ENCODE measurements at places on chromosomes 7 and 10.

DNA sequence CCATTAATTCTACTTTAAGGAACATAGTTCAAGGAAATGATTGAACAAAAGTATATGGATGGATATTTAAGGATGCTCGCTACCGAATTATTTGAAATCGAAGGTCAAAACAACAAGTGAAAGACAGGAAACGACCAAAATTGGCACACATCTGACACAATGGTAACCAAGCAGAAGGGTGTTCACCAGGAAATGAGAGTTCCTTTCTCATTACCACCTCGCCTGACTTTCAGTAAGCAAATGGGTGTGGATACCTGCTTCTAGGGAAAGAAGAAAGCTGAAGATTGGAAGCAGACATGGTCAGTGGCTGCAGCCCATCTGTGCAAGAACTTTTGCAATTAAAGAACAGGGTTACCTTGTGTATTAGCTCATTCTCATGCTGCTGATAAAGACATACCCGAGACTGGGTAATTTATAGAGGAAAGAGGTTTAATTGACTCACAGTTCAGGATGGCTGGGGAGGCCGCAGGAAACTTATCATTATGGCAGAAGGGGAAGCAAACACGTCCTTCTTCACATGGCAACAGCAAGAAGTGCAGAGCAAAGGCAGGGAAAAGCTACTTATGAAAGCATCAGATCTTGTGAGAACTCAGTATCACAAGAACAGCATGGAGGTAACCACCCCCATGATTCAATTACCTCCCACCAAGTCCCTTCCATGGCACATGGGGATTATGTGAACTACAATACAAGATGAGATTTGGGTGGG is 6.2 kb upstream of the TMEM273 start:
- DNase-seq = no peak

DNA sequence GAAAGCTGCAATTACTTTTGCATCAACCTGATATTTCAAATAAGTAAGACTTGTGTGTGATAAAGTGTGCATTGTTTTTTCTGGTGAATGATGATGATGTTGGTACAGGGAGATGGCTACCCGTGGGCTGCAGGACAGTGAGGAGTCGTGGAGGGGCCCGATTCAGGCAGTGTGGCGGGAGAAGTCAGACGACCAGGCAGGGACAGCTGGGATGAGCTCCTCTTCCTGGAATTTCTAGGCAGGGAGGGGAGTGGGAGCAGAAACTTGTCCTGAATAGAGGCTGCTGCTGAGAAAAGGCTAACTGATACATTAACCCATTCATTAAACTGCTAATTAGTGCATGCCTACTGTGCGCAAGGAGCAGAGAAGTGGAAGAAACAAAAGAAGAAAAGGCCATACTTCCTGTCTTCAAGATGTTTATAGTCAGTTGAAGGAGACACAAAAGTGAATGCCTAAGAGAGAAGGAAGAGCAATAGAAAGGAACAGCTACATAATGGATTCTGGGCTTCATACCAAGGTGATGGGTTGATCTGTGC is 9.3 kb upstream of the GATAD1 start:
- DNase-seq = no peak

DNA sequence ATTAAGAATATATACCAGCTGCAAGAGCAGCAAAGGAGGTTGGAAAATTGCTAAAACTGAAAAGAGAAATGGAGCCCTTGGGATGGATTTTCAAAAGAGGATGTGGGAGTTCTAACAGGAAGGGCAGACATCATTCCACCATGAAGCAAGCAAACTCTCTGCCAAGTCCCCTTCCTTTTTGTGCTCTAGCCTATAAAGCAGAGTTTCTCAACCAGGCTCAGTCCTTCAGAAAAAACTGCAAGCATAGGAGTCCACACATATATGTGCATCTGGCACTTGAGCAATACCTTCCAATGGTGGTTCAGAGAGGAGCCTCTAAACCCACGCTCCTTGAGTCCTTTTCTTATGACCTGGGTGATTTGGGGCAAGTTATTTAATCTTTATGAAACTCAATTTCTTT is 98.6 kb upstream of the MKX start:
- DNase-seq = peak; percentile 13

DNA sequence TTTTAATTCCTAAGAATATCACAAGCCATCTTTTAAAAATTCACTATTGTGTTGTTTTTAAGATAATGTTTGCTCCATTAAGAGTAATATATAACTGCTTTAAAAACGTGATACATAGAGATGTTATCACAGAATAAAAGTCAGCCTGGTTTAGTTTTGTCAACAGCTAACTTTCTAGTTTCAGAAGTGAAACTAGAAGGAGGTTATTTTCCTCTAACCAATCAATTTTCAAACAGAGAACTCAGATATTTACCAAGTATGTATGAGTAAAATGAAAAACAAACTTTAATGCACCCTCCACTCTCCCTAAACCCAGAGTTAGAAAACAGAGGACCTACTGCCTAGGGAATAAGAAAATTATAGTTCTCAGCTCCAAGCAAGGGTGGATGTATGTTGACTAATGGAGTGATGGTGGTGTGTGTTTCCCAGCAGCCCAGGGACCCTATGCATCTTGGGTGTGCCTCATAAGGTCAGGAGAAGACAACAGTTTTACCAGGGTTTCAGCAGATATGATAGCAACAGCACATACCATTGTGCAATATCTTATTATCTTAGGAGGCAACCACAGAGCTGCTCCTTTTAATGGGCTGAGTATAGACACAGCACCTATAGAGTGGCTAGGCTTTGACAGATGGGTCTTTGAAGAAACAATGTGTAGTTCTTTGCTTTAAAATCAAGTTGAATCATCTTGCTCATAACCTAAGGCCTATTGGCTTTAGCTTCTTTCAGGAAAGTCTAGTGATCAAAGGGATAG is 58.4 kb downstream of the PTPRZ1 start:
- DNase-seq = peak; percentile 1

GRCh38 chr10:62503872-62504271 is 129.7 kb downstream of the ZNF365 start:
- no peak for DNase-seq

- DNase-seq = no peak
These were observed 224.3 kb downstream of the SFMBT2 start for GRCh38 chr10:7186387-7187018.

GRCh38 chr10:48548531-48549135 is 56.2 kb downstream of the ARHGAP22 start:
- DNase-seq = no peak

DNA sequence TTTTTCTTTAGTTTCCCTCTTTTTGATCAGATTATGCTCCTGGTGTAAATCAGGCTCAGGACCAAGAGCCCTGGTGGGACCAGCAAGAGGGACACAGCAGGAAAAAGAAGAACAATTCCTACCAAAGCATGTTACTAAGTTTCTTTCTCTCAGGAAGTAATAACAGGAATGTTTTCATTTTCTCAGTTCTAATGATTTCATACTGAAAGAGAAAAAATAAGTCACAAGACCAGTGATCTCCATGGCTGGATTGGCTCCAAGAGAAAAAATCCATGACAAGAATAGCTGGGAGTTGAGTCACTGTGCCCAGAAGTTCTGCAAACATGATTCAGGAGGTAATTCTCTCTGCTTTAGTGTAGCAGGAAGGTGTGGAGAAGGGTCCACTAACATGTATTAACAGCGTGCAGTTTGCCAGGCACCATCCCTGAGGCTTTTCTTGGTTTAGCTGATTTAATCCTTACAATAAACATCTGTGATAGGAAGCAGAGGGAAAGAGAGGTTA is 23.8 kb upstream of the IFIT2 start:
- DNase-seq = no peak

- peak; percentile 59 for DNase-seq
These were observed 786 bp upstream of the CNOT4 start for GRCh38 chr7:135510592-135511183.

GRCh38 chr10:33117816-33118215 is 159.8 kb upstream of the ITGB1 start:
- no peak for DNase-seq

GRCh38 chr10:77603534-77603927 is 34.1 kb downstream of the KCNMA1 start:
- peak; percentile 33 for DNase-seq

GRCh38 chr10:133318494-133319127 is 9.9 kb downstream of the ZNF511 start:
- peak; percentile 79 for DNase-seq

DNA sequence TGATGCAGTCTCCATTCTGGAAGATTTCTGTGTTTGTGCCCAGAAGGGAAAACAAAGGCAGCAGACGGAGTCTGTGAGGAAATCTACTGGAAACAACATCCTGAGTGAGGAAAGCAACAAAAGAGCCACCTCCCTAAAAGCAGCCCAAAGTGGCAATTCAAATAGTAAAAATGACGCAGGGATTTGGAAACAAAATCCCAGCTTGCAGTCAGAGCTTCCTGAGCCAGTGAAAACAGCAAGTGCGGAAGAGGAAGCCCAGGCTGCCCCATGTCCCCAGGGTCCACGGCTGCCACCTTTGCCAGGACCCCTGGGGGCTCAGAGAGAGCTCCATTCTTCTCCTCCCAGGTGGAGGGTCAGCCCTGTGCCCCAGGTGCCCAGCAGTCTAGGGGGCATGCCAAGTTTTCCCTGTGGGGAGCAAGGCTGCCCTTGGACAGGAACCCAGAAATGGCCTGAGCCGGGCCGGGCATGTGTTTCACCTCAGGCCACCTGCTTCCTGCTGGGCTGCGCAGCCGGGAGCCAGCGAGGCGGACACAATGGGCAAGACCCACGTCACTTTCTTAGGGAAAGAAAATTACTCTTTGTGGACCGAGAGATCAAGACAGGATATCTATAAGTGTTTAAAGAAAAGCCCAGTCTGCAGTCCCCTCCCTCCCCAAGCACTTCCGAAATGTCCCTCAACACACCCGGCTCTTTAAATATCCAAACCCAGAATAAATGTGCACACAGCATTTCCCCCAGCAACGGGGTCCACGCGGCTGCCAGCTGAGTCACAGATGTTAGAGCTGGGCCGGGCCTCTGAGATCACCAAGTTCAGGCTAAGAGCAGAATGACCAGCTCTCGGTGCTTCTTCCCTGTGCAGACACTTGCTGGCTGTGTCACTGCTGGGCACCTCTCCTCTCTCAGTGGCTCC is 231.1 kb downstream of the ARHGAP12 start:
- no peak for DNase-seq

DNA sequence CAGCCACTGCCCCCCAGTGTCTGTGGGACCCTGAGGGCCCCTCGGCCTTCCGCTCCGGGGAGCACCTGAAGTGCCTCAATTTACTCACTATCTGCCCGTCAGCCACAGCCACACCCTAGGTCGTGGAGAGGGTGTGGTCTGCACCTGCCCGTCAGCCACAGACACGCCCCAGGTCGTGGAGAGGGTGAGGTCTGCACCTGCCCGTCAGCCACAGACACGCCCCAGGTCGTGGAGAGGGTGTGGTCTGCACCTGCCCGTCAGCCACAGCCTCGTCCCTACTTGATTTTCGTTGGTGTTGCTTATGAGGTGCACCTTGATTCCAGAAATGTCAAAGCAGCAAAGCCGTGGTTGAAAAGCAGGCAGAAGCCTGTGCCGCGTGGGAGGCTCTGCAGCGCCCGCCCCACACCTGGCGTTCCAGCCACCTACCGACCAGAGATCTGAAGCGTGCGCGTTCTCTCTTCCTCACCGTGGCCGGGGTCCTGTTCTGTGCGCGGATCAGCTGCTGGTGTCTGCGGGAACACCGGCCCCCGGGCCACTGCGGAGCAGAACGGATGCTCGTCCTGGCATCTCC is 101.6 kb downstream of the DYNC2I1 start:
- DNase-seq = peak; percentile 7

- DNase-seq = no peak
These were observed 28.6 kb upstream of the DMBT1 start for GRCh38 chr10:122531939-122532338.

DNA sequence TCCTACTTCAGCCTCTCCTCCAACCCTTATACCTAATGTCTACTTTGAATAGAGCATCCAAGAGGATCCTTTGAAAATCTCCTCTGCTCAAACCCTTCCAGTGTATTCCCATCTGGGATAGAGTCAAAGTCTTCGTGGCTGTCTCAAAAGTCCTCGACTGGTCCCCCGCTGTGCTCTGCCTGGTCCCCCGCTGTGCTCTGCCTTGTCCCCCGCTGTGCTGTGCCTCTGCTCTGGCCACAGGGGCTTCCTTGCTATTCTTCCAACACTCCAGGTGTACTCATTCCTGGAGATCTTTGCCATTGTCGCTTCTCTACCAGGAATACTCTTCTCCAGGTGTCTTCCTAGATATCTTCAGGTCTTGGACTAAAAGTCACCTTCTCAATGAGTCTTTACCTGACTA is 36.1 kb upstream of the COMMD3 start:
- no peak for DNase-seq

- DNase-seq = no peak
These were observed 72.0 kb upstream of the BTBD16 start for GRCh38 chr10:122199070-122199469.

- peak; percentile 94 for DNase-seq
These were observed 9.7 kb upstream of the ZFAND2A start for GRCh38 chr7:1169409-1170368.

DNA sequence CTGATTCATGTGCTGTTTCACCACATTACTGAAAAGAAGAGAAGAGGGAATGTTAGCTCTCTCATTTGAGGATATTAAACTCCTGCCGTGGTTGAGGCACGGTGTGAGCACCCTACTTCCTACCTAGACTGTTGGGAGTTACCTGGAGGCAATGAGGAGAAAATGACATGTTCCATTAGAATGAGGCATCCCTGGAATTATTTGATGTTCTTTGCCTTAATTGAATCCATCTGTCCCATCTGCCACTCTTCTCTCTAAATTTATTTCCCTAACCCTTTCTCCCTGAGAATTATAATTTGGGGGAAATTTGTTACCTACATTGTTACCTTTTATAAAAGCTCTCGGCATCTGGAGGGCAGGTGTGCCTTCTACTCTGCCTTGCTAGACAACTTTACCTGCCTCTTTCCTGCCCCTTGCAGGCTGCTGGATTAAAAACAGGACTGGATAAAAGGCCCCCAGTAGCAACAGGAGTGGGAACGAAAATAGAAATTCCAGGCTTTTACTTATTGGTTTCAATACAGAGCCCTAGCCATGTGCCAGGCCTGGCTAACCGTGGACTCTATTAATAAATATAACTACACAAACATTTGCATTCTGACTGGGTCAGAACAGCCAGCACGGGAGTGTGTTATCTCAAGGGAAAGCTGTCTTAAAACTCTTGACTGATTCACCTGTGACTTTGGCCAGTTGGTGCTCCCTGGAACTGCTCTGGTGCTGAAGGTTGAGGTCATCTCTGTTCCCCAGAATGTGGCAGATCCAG is 4.4 kb upstream of the ATXN7L1 start:
- no peak for DNase-seq

GRCh38 chr10:3133948-3134347 is 38.6 kb downstream of the PITRM1 start:
- DNase-seq = no peak

- DNase-seq = no peak
These were observed 90.2 kb upstream of the AGK start for GRCh38 chr7:141460781-141461715.

DNA sequence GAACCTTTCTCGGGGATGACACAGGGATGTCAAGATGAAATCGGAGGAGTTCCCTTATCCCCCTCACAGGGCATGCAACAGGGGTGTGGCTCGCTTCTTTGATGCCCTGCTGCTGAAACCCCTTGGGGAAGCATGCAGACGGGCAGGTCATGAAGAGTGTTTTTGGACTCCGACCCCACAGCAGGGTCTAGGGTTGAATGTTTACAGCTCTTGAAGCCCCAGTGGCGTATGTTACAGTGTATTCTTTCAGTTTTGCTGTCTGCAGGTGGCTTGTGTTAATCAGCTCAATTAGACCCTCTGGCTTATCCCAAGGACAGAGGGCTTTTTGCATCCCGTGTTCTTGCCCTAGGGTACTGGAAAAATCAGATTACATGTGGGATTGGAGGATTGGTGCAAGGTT is 446.5 kb downstream of the LRMDA start:
- DNase-seq = no peak

GRCh38 chr10:36344240-36345174 is 702.4 kb upstream of the FZD8 start:
- DNase-seq = no peak

All from hematopoietic multipotent progenitor cell treated with erythropoietin and hydrocortisone succinate and interleukin-3 and kit ligand, for 6 days (in vitro differentiated cells).